ENCODE measurements at places on chromosomes 3 and 15. TPM values are rescaled to one million over a fixed set of nuclear protein-coding genes. Genes with fewer than 3 reads are reported as not detected.

The IL5RA gene
- 1.5 TPM for total RNA-seq

The ITPKA gene
- total RNA-seq, result 18.5 TPM

The MESP2 gene
- total RNA-seq, result 1.2 TPM

The ISL2 gene
- total RNA-seq, result 5.3 TPM

The FAM107A gene
- total RNA-seq, result 0.93 TPM

The PRR20G gene
- not detected for total RNA-seq

The SLC28A2 gene
- 1.5 TPM for total RNA-seq
